ENCODE measurements at places on chromosomes 3 and 15.

DNA sequence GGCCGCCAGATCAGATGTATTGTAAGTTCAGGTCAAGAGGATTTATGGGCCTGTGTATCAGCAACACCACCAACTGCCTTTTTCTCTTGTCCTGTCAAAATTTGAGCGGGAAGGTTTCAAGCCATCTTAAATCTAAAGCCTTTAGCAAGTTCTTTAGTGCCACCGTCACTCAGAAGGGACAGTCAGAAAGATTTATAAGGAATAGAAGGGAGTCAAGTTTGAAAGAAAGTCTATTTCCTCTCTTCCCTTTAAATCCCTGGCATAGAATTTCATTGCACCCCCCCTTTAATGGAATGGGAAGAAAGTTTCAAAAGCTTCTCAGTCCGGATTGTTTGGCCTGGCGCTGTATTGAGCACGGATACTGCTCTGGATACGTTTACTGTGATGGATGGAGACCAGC lies 359.4 kb downstream of the FEZF2 start:
- no peak for DNase-seq

DNA sequence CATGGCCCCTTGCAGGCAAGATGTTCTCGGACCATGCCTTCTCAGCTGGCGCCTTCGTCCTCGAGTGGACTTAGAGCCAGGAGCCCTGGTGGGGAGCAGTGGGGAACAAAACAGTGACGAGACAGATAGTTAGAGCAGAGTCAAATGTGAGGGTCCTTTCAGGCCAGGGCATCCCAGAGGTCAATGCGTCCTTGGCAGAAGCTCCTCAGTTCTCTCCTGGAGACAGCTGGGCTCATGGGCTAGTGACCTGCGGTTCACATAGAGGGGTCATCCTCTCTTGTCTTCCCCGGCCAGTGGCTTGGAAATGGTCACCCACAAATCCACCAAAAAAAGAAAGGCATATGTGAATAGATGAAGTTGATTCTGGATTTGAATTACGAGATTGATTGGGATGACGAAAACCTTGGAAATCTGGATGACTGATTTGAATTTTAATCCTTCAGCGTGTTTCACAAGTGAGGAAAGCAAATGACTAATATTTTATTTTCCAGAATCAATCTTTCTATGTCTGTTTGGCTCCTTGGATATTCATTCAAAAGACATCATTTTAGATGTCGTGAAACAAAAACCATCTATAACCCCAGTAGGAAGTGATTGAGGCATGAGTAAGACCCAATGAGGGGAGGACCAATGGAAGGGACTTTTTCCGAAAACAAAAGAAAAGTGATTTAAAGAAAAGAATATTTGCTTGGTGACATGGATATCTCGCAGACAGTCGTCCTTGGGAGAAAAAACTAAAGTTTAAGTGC lies 84.5 kb downstream of the ASB7 start:
- no peak for DNase-seq

GRCh38 chr15:80494351-80494751 lies 90.2 kb downstream of the ARNT2 start:
- DNase-seq = no peak

- DNase-seq = no peak
Measured at GRCh38 chr3:13301286-13301987, 118.7 kb downstream of the NUP210 start.

DNA sequence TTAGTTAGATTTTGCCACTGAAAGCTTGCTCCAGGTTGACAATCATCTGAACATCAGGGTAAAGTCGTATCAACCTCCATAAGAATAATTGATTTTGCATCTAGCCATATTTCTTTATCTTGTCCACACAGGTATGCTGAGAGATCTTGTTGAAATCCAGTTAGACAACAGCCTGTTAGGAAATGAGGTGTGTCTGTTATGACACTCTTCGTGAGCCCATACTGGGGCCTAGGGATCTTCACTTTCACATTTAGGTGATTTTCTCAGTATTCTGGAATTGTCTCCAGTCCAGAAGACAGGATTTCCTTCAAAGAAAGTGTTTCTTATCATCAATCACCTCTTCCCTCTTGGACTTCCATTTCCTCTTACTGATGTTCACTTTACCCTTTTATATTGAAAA lies 18.1 kb downstream of the DNAJB11 start:
- no peak for DNase-seq

GRCh38 chr15:91456921-91457320 lies 356.9 kb downstream of the SV2B start:
- DNase-seq = no peak

All from NCI-H2171 (cell line).